Stimulated activated CD4-positive, alpha-beta T cell treated with anti-CD3 and anti-CD28 coated beads, Interleukin-1b, Interleukin-23, amount 100 ng/mL, for 1 hour (primary cell): ENCODE measurements at places on chromosomes 2 and 18.

DNA sequence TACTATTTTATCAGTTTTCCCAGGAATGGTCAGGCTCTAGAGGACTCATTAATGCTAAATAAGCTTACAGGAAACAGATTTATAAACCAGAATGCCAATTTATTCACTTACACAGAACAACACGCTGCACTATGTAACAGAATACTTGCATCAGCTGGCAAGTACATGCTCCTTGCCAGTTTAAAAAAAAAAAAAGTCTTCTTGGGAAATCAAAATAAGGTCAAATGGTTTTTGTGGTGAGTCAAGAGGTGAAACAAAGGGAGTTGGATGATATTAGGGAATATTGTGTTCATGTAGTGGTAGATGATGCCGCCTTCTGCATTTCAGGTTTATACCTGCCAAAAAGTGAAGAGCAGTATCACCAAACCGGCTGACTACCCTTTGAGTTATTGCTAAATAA is 1322.1 kb upstream of the ZEB2 start:
- no peak for DNase-seq

DNA sequence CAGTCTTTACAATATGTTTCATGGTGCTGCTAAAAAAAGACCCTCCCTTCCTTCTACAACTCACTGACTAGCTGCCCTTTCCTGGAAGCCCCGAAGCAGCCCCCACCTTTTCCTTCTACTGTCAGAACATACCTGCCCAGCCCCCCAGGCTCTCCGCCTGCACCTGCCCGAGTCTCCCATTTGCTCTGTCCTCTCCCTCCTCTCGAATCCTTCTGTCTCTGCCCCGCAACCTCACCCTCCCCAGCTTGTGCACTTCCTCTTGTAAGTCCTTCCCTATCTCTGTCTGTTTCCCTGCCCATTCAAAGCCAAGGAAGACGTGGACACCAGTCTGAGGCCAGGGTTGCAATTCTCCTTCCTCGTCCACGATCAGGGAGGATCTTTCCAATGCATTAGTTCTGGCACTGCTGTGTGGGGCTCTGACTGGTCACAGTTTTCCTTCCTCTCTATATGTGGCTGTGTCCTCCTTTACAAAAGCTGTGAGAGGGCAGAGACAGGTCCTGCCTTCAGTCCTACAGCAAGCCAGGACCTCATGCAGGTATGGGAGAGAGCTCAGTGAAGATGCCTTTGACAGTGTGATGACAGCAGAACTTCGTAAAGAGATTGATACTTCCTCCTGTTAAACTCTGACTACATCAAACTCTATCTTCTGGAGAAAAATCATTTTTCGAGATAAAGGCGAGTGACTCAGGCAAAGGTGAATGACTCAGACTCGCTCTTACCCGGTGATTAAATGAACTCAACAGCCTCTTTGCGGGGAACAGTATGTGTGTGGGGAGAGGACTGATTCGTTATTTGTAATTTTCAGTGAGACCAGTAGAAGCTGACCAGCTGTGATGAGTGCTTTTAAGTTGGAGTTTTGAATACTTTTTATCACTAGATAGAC is 14.2 kb downstream of the TNFRSF11A start:
- DNase-seq, result no peak

- DNase-seq, result no peak
Observed at GRCh38 chr2:148926981-148927401, 52.0 kb downstream of the KIF5C start.

DNA sequence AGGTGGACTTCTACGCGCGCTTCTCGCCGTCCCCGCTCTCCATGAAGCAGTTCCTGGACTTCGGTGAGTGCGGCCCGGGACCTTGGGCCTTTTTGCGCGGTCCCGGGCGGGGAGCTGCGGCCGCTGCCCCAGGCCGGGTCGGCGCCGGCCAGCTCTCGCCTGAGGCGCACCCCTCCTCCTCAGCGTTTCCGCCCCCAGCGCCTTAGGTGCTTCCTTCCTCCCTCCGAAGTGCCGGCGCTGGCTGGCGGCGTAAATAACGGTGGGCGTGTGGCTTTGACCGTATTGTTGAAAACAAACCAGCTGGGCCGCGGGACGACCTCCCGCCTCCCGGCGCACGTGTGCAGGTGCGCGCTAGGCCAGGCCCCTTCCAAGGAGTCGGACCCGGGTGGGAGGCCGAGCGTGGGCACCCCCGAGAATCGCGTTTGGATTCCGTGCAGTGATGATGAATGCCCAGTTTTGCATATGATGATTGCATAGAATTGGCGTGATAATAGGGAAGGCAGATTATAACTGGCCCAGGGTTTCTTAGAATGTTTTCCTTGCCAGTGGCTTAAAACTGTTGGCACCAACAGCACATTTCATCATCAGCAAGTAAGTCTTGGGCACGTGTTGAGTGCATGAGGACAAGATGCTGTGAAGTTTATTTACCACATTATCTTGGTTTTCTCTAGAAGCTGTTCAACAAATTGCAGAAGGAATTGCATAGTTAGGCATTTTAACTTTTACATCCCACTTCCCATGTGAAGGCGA is 569 bp downstream of the PDK1 start:
- peak; percentile 16 for DNase-seq

- no peak for DNase-seq
Observed at GRCh38 chr2:66578054-66578686, 143.2 kb downstream of the MEIS1 start.

GRCh38 chr2:238501311-238501710 is 74.6 kb downstream of the ASB1 start:
- no peak for DNase-seq

DNA sequence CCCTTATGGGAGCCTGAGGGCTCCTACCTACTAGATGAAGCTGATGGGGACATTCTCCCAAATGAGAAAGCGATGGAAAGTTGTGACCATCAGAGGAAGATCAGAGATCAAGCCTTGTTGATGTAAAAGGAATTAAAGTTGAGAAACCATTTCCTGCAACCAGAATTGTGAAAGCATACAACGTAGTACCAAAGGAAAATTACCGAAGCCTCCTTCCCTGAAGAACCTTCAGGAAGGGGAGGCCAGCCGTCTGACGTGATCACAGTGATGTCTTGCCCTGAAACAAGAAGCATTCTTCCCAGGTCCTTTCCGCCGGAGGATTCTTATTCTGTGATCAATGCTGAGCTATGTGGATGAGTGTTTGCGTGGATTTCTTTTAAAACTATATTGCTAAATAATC is 211.6 kb upstream of the TNP1 start:
- DNase-seq, result no peak

DNA sequence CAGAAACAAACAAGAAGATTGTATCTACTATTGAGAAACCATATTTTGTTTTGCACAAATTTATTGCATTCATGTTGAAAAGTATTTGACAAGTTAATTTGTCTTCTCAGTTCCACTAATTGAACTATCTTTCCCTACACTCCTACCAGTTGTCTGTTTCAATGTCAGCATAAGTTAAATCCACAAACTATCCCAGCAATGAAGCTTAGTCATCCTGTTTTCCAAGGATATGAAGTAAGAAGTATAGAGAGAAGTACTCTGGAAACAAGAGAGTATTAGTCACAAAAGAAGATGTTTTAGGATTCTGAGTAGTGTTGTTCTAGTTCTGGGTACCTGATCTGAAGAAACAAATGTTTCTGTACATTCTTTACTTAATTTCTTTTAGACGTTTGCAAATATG is 261.6 kb upstream of the ZNF804A start:
- DNase-seq, result no peak

GRCh38 chr2:186590350-186590758 is 498 bp downstream of the ITGAV start:
- no peak for DNase-seq

DNA sequence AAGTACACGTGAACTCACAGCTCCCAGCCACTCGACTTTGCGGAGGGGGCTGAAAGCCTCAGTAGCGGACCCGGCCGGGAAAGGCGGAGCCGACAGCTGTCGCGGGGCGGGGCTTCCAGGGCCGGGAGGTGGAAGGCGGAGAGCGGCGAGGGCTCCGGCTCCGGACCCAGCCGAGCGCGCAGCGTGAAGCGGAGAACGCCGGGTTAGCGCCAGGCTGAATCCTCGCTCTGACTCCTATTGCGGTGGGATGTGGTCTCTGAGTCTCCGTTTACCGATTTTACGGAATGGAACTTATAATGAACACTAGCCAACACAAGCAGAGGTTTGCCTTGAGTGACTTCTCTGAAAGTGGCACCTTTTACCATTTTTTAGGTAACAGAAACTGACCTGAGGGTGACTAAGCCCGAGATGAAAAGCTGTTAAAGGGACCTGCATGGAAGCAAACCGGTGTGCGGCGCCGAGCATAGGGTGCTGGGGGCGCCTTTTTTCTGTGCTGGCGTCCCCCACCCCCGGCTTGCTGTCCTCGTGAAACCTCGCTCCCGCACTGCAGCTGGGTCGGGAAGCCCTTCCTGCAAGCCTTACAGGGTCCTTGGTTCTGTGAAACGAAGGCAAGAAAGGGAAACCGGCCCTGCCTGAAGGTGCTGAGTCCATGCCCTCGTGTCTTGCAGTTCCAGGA is 72.9 kb downstream of the EN1 start:
- DNase-seq, result no peak

GRCh38 chr18:59357928-59358327 is 1.1 kb downstream of the LMAN1 start:
- DNase-seq, result no peak

DNA sequence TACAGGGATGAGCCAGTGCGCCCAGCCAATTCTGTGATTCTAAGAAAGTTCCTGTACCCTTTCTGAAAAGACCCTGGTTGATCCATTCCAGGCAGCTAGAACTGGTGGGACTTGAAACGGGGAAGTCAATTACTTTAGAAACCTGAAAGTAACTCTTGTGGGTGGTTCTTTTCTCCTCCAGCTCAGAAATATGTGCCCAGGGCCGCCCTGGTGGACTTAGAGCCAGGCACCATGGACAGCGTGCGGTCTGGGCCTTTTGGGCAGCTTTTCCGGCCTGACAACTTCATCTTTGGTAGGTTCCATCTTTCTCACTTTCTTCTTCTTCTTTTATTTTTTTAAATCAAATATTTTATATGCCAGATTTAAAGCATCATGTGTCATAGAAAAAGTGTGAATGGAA is 2.7 kb downstream of the TUBB6 start:
- no peak for DNase-seq

GRCh38 chr2:20624156-20624883 is 26.6 kb downstream of the HS1BP3 start:
- no peak for DNase-seq

DNA sequence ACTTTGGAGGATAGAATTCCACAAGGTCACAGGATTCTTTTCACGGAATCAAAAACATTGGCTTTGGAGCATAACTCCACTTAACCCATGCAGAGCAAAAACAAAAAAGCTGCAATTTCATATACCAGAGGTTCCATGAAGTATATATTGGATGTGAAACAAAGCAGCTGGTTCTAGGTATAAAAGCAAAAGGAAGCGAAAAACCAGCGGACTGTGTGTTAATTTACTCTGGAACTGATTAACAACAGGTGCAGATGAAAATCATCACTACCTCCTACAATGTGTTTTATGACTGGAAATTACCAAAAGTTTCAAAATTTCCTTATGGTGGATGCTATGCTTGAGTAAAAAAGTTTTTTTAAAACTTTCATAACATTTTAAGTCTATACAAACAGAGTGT is 54.4 kb upstream of the LINC00305 start:
- no peak for DNase-seq

DNA sequence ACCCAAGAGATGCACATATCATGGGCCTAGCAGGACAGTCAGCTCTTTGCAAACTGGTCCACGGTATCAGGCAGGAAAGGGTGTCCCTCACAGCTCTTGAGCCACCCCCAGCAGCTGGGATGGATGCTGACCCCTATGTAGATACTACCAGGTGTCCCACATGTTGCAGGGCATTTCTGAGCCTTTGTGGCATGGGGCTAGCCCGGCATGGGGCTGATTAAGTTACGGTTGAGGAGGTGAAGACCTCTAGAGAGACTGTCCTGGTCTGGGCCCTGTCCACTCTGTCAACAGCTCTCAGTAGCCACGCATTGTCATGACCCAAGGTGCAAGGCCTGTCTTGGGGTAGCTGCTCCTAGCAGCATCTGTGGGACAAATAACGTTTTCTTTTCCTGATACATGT is 6.7 kb downstream of the LDLRAD4 start:
- DNase-seq, result no peak

- DNase-seq, result no peak
Observed at GRCh38 chr18:32577561-32577960, 106.9 kb upstream of the GAREM1 start.

- no peak for DNase-seq
Observed at GRCh38 chr2:66101206-66101605, 333.7 kb upstream of the MEIS1 start.
